ENCODE measurements at places on chromosomes 7 and 10. TPM values are rescaled to one million over a fixed set of nuclear protein-coding genes. Genes with fewer than 3 reads are reported as not detected.
A peak's percentile ranks its signal among the peaks of the same experiment; 100 is the strongest.

GRCh38 chr7:41559426-41559825 is 143.5 kb downstream of the INHBA start:
- no peak for DNase-seq

Gene STK31
- total RNA-seq = 1.1 TPM

DNA sequence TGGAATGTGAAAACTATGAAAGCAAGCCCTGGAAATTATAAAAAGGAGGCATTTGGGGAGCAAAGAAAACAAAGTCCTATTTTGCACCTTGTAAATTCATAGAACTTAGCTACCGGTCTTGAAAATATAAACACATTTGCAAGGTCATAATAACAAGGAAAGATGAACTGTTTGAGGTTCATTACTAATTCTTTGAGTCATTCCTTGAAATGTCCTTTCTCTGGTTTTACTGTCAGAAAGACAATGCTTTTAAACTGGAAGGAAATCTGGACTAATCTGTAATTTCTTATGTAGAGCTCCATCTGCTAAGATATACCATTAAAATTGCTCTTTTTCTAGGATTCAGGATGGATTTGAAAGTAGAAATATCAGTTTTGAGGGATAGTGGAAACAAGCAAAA is 1.4 kb downstream of the ERLIN1 start:
- no peak for DNase-seq

DNA sequence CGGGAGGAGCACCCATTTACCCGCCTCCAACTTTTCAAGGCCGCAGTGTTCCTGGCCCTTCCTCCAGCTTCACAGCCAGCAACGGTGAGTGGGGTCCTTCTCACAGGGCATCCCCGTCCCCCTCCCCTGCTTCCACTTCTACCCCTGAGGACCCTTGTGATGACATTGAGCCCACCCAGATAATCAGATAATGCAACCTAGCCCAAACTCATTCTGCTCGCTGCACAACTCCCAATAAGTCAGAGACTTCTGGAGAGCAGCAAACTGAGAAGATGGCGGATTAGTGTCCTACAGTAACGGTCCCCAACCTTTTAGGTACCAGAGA is 74.5 kb downstream of the OAT start:
- peak; percentile 37 for DNase-seq

Gene FRAT2
- total RNA-seq = 20.4 TPM

DNA sequence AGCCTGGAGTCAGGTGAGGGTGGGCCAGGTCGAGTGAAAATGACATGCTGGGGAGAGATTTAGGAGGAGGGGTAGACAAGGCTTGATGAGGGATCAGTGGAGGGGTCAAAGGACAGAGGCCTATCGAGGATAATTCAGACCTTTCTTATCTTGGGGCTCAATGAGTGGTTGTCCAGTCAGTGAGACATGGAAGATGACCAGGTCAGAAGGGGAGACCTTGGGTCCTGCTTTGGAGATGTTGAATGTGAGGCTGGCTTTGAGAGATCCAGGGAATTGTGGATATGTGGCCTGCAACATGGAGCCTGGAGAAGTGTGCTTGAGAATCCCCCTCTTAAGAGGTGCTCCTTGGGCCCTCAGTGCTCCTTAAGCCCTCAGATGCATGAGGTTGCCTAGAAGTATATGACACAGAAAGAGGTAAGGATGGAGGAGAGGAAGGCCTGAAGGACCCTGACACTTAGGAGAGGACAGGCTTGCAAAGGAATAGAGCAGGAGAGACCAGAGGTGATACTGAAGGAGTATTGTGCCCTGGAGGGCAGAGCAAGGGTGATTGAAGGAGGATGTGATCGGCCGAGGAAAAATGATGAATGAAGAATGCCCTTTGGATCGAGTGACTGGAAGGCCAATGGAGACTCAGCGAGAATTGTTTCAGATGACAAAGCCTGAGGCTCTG is 129.8 kb upstream of the GPR26 start:
- DNase-seq = no peak

Gene PROSER2
- total RNA-seq = 33.3 TPM

Gene GHRHR
- not detected for total RNA-seq

Gene NUTM2B
- total RNA-seq = 0.96 TPM

DNA sequence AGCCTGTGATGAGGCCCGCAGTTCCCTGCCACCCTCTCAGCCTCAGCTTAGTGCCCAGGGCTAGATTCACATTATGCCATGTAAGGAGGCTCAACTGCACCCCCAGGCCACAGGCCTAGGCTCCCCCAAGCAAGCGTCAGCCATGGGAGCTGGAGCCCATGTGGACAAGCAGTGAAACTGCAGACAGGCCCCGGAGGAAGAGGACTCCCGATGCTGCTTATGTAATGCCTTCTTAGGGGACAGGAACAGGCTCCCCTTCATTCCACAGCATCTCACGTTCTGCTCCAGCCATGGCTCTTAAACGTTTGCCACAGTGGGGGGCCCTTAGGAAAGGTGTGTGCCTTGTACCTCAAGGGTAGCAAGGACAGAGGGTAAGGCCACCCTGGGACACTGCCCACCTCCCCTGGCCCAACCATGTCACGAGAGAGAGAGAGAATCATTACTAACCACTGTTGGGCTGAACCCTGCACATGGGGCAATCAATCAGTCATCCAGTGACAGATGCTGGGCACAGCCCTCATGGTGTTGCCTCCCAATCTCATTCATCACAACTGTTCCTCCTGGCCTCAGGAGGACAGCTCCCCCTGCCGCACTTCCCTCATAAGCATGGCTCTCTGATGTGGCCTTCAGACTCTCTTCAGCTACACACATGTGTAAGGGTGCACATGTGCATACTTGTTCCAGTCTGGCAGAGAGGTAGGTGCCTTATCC is 263.0 kb downstream of the GRID1 start:
- DNase-seq = no peak

Gene SOSTDC1
- 3.7 TPM for total RNA-seq

Gene DDC
- total RNA-seq = 3.1 TPM

GRCh38 chr10:132876993-132877431 is 65.4 kb downstream of the CFAP46 start:
- DNase-seq = peak; percentile 61

DNA sequence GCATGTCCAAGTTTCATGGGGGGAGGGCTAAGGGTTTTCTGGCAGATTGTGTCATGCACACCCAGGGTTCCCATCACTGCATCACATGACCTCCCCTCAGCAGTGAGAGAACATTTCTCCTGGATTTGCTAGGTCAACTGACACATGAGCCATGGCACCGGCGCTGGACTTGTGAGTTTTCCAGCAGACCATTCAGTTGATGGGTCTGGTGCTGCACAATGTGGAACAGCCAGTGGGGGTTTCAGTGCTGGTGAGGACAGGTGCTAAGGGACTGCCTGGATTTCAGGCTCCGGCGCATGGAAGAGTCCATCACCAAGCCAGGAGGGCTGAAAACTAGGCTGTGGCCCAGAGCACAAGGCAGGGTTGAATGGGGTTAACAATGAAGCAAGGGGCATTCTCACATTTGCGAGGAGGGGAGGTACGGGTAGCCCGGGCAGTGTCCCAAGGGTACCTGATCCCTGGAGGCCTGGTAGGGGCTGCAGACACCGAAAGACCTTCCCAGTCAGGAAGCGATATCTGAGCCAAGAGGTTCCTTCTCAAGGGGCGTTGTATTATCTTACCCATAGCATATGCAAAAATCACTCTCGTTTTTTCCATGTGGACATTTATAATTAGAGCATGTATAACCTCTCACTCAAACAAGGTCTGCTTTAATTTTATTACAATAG is 203.0 kb downstream of the TNS3 start:
- DNase-seq = peak; percentile 30

DNA sequence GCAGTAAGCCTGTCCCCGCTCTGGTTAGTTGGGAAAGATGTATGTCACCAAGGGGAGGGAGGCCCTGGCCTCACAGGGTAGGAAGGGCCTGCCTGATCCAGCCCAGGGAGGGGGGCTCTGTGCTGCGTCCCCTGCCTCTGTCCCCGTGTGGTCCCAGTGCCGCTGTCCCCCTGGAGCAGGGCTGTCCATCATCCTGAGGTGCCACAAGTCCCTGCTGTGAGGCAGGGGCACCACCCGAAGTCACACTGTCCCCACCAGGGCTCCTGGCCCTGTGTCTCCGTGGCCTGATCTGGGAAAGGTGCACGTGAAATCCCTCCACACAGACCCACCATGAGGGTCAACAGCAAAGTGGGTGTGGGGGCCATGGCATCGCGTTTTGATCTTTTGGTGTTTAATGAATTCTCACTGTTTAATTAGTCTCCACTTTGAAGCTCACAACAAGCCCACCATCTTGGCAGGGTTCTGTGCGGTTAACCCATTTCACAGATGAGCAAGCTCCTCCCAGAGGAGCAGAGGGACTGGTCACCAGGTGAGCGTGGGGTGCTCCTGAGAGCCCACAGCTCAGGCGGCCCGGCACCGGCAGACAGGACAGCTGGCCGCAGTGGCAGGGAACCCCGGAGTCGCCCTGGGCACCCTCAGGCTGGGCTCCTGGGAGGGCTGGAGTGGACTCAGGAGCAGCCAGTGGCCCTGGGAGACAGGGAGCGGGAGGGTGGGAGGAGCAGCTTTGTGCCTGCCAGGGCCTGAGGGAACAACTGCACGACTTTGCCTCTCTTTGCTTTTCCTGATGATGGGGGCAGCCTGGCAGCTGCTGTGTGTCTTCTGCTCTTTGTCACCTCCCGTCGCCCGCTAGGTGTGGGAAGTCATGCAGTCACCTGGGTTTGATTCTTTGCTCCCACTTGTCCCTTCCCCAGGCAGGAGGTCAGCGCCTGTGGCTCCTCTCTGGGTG is 12.0 kb upstream of the CRYGN start:
- peak; percentile 61 for DNase-seq

Gene PDIA4
- 117 TPM for total RNA-seq

GRCh38 chr10:117112220-117112619 is 25.9 kb downstream of the VAX1 start:
- no peak for DNase-seq

GRCh38 chr7:106767498-106768323 is 97.4 kb upstream of the PIK3CG start:
- no peak for DNase-seq

Gene POU6F2
- total RNA-seq = 0.78 TPM

Gene PLAU
- 16.8 TPM for total RNA-seq

Gene C10orf62
- not detected for total RNA-seq

DNA sequence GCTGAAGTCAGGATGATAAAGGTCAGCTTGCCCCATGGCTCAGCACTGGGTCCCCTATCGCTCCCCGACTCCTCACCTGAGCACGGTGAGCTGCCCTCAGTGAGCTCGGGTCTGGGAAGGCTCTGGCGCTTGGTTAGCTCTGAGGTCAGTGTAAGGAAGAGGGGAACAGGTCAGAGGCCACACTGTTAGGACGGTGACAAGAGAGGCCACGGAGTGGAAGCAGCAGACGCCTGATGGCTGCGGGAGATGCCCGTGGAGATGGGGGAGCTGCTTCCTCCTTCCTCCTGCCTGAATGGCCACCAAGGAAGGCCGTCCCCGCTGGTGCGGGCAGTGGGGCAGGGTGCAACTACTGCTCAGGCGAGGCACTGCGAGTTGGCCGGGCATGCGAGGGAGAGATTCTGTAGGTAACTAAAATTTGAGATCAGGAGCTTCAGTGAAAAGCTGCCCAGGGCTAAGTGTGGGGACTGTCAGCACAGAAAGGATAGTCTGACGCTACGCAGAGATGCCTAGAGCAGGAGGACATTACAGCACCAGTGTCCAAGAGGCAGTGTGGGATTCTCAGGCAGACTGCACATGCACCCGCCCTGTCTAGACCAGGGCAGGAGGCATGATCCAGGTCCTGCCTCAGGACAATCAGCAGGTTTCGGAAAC is 231.3 kb upstream of the GRB10 start:
- peak; percentile 52 for DNase-seq

DNA sequence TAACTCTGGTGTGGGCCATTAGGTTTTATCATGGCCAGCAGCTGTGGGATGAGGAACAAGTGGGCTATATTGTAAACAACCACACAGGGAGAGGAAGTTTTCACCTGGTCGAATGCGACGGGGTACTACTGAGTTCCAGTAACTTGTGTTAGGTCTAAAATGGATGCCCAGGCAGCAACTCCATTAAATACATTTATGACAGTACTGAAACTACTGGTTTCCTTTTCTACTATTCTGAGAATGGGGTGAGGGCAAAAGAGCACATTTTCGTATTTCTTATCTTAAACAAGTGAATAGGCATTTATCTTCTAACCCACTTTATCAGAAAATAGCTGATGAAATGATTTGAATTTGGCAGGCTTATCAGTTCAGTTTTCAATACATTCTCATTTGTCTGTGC is 109.7 kb downstream of the C1GALT1 start:
- no peak for DNase-seq

- peak; percentile 73 for DNase-seq
Observed at GRCh38 chr10:59905066-59905730, 1.2 kb downstream of the CCDC6 start.

DNA sequence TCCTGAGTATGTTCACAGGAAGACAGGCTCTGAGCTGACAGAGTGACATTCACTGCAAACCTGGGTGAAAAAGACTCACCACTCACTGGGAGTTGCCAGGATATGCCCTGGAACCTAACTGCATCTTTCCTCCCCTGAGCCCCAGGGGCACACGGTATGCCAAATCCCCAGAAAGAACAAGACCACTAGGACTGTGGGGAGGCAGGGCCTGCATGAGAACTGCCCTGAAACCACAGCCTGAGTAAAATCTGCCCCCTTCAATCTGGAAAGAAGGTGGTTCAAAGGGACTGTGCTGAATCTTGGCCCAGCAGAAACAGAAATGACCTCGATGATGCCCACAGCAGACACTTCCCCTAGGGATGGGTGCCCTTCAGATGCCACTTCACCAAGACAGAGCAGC is 6.5 kb downstream of the FAM53B start:
- DNase-seq = no peak

GRCh38 chr10:78401624-78402367 is 368.1 kb downstream of the RPS24 start:
- peak; percentile 58 for DNase-seq

Gene AKR1E2
- 10.0 TPM for total RNA-seq

DNA sequence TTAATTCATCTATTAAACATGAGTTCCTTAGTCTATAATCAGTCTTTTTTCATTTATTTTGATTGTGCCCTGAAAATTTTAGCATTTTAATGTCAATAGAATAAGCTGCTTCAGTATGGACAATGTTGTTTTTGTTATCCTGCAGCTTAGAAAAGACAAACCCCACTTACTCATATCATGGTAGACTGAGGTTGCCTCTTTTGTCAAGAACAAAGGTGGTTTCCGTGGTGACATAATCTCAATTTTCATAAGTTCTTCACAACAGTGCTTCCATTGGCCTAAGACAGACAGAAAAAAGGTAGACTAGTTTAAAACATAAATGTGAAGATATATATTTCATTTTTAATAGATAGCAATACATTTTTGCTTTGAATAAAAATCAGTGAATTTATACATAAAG is 69.1 kb downstream of the RTKN2 start:
- no peak for DNase-seq

DNA sequence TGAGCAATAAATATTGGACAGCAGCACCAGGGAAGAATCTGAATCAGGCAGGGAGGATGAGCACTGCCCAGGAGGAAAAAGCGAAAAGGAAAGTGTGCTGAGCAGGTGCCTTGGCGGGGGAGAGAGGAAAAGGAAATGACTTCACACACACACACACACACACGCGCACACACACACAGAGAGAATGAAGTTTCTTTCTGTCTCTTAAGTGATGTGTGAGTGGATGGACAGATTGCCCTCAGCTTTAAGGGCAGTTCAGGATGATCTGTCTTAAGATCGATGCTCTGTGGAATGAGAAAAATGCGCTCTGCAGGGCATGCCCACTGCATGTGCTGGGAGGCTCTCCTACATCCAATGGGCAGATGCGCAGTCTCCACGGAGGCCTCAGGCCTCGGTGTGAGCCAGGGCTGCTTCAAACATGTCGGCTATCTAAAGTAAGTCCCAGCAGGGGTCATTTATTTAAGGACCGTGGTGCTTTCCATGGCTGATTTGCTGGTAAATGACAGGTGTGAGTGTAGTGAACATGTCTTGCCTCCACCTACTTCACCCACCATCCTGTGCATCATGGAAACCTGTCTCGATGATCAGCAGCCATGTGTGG is 2.5 kb upstream of the ACBD5 start:
- no peak for DNase-seq

Gene ADARB2
- 1.2 TPM for total RNA-seq

Data from upper lobe of right lung (tissue), 1 donor.